ENCODE measurements at places on chromosomes 12 and 14.

- DNase-seq = no peak
- no peaks in the 10 kb centered on the region for H3K27me3 ChIP-seq
- no peaks in the 10 kb centered on the region for H3K36me3 ChIP-seq
- no peak overlapping the region for H3K4me3 ChIP-seq
- H3K4me1 ChIP-seq = no peaks in the 10 kb centered on the region
Measured at GRCh38 chr14:74935360-74935680, 12.3 kb upstream of the RPS6KL1 start.

- no peak for DNase-seq
- no peaks in the 10 kb centered on the region for H3K4me1 ChIP-seq
- no peak overlapping the region for H3K27ac ChIP-seq
- H3K4me3 ChIP-seq = no peak overlapping the region
- H3K36me3 ChIP-seq = 0 out of 3 replicates have a peak, but pooled peaks cover 4% of the 10 kb centered on the region
- no peaks in the 10 kb centered on the region for H3K27me3 ChIP-seq
Measured at GRCh38 chr12:23211384-23212320, 586.7 kb downstream of the ETNK1 start.

DNA sequence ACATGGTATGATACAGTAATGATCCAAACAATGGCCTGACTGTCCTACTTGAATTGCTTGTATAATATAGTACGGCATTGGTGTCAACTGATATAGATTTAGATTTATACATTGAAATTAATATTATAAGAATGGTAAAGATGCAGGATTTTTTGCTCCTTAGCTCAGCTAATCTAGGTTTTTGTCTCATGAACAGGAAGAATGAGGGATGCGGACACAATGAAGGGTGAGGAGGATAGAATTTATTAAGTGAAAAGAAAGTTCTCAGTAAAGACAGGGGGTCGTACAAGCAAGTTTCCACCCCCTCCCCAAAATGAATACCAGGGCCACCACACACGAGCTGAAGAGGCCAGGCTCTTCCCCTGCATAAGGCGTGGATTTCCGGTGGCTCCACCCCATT, 96.1 kb downstream of the KCNA5 start:
- H3K4me3 ChIP-seq = no peak overlapping the region
- DNase-seq = no peak
- no peak overlapping the region for H3K27ac ChIP-seq

- H3K4me1 ChIP-seq = no peaks in the 10 kb centered on the region
- no peaks in the 10 kb centered on the region for H3K27me3 ChIP-seq
- no peak for DNase-seq
- H3K27ac ChIP-seq = no peak overlapping the region
Measured at GRCh38 chr12:14928931-14929330, 9.4 kb downstream of the ERP27 start.

DNA sequence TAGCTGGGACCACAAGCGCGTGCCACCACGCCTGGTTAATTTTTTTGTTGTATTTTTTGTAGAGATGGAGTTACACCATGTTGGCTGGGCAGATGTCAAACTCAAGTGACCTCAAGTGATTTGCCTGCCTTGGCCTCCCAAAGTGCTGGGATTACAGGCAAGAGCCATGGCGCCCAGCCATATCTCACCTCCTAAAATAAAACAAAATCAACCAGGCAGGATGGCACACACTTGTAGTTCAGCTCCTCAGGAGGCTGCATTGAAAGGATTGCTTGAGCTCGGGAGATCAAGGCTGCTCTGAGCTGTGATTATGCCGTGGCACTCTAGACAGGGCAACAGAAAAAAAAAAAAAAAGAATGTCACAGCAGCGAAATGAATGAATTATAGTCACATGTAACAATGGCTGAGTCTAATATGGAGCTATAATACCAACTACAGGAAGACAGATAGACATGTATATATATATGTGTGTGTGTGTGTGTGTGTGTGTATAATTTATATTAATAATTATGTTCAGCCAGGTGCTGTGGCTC, 19.3 kb upstream of the TMEM120B start:
- DNase-seq = no peak
- H3K27me3 ChIP-seq = no peaks in the 10 kb centered on the region
- H3K4me1 ChIP-seq = no peaks in the 10 kb centered on the region
- no peaks in the 10 kb centered on the region for H3K36me3 ChIP-seq
- no peak overlapping the region for H3K4me3 ChIP-seq

GRCh38 chr12:112327209-112327938, 54.9 kb downstream of the HECTD4 start:
- no peak overlapping the region for H3K4me3 ChIP-seq
- no peak overlapping the region for H3K27ac ChIP-seq
- H3K36me3 ChIP-seq = no peaks in the 10 kb centered on the region
- H3K27me3 ChIP-seq = no peaks in the 10 kb centered on the region

DNA sequence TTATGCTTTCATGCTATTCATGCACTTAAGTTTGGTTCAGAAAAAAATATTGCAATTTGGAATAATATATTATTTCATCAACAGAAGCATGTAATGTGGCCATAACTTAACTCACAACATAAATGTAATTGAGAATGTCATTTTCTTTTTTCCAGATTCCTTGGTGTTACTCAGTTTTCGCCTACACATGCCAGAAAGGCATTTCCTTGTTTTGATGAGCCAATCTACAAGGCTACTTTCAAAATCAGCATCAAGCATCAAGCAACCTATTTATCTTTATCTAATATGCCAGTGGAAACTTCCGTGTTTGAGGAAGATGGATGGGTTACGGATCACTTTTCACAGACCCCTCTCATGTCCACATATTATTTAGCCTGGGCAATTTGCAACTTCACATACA, 14.4 kb downstream of the TRHDE start:
- H3K4me1 ChIP-seq = no peaks in the 10 kb centered on the region
- no peak for DNase-seq
- no peaks in the 10 kb centered on the region for H3K36me3 ChIP-seq
- no peaks in the 10 kb centered on the region for H3K27me3 ChIP-seq

- H3K27ac ChIP-seq = no peak overlapping the region
- no peak for DNase-seq
- H3K4me3 ChIP-seq = no peak overlapping the region
- no peaks in the 10 kb centered on the region for H3K4me1 ChIP-seq
- H3K36me3 ChIP-seq = no peaks in the 10 kb centered on the region
Measured at GRCh38 chr14:71554323-71554722, 377.9 kb upstream of the RGS6 start.

GRCh38 chr12:54935235-54935951, 49.2 kb downstream of the TESPA1 start:
- no peaks in the 10 kb centered on the region for H3K27me3 ChIP-seq
- no peak overlapping the region for H3K27ac ChIP-seq
- no peaks in the 10 kb centered on the region for H3K4me1 ChIP-seq
- DNase-seq = no peak
- peaks cover 10% of the 10 kb centered on the region for H3K36me3 ChIP-seq

- no peaks in the 10 kb centered on the region for H3K36me3 ChIP-seq
- DNase-seq = no peak
- H3K27ac ChIP-seq = no peak overlapping the region
- H3K4me3 ChIP-seq = no peak overlapping the region
Measured at GRCh38 chr12:94151582-94151981, 3.2 kb downstream of the PLXNC1 start.

DNA sequence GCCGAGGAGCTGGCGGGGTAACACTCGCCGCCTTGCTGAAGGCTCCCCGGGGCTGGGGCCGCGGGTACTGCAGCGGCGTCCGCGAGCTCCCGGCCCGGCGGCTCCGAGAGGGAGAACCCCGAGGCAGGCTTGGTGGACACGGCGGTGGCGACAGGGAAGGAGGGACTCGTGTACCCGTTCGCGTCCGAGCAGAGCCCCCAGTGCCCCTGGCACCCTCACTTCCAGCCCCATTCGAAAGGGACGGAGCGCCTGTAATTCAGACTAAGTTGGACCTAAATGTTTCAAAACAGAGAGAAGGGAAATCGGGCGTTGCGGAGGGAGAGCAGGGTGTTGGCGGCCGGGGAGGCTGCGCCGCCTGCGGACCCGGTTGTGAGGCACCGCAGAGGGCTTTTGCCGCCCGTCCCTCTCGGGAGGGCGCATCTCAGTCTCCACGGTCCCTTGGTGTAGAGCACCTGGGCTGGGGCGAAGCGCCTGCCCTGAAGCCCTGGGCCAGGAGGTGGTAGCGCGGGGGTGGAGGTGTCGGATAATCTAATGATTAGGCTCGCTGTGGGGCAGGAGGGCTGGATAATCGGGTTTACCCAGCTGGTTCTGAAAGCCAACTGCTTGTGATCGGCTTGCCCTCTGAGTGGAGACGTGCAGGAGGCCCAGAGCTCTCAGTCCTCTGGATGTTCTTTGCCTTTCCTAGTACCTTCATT, 771 bp downstream of the DAAM1 start:
- H3K27me3 ChIP-seq = peaks cover 3% of the 10 kb centered on the region
- H3K36me3 ChIP-seq = no peaks in the 10 kb centered on the region
- H3K4me3 ChIP-seq = peak overlapping the region; percentile 80
- H3K27ac ChIP-seq = no peak overlapping the region

DNA sequence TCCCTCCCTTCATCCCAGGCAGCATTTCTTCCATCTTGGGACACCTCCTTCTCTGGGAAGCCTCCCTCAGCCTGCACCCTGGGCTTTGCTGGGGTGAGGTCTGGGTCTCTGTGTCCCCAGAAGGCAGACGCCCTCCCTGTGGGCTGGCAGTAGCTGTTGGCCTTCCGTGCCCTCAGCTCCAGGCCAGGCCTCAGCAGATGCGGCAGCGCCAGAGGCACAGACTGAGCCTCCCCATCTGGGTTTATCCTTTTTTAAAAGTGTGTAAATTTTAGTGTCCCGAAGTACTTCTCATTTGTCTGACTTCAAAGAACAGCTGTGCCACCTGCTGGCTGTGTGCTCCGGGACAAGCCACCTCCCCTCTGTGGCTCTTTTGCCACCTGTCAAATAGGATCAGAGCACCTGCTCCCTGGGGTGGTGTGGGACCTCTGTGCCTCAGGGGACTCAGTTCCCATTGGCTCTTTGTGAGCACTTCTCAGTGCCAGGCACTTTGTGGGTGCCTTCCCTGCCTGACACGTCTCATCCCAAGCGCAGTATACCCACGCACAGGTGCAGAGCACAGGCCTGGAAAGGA, 11.1 kb downstream of the EXOC3L4 start:
- H3K4me1 ChIP-seq = peaks cover under 1% of the 10 kb centered on the region
- DNase-seq = no peak
- no peak overlapping the region for H3K4me3 ChIP-seq
- H3K27ac ChIP-seq = no peak overlapping the region
- H3K36me3 ChIP-seq = no peaks in the 10 kb centered on the region
- H3K27me3 ChIP-seq = no peaks in the 10 kb centered on the region

Measured in H9 (cell line).